ENCODE measurements at places on chromosomes 11 and 22.
A peak's percentile ranks its signal among the peaks of the same experiment; 100 is the strongest.

GRCh38 chr22:19451570-19451969 lies 4.1 kb upstream of the C22orf39 start:
- no peak for DNase-seq

DNA sequence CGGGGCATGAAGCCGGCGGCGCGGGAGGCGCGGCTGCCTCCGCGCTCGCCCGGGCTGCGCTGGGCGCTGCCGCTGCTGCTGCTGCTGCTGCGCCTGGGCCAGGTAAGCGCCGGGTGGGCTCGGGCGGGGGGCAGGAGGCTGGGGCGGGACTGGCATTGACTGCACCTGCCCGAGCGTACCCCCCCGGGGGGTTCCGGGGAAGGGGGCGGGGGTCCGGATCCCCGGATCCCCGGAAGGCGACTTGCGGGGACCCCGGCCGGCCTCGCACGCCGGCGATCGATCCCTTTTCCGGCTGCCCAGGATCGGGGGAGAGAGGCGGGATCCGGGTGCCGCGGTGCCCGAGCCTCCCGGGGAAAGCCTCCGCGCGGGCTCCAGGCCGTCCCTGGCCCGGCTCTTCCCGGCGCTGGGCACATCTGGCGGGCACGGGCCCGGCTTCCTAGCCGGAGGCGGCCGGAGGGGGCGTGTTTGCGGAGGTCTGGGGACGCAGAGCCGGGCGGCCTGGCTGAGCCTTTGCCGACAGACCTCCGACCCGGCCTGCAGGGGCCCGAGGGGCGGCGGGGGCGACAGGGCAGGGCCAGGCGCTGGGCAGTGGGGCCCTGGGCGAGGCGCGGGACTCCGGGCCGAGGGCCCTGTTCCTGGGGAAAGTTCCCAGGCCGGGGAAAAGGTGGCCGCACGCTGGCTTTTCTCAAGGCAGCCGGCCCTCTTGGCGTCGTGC lies 705 bp downstream of the PTPRJ start:
- DNase-seq: peak; percentile 6

- no peak for DNase-seq
Measured at GRCh38 chr11:134519788-134520187, 107.7 kb upstream of the B3GAT1 start.

GRCh38 chr22:41263704-41264103 lies 22.3 kb downstream of the RANGAP1 start:
- DNase-seq: no peak

DNA sequence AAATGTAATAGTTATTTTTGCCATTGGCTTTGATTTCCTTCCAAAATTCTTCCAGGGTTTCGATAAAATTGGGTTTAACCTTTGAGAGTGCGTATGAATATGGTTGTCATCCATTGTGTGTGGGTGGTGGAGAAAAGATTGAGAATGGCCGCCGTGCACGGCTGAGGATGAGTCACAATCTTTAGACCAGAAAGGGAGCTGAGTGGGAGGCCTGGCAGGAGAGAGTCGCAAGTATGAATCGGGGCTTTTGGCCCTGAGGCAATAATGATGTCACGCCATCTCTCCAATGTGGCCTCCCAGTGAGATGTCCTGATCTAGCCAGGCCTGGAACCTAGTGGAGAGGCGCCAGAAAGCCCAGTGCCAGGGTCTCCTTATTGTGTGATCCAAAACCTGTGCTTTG lies 33.1 kb upstream of the SMPD1 start:
- DNase-seq: peak; percentile 49

GRCh38 chr11:60345489-60345888 lies 18.4 kb downstream of the MS4A6E start:
- DNase-seq: no peak
